ENCODE measurements at places on chromosomes 7 and 10.

DNA sequence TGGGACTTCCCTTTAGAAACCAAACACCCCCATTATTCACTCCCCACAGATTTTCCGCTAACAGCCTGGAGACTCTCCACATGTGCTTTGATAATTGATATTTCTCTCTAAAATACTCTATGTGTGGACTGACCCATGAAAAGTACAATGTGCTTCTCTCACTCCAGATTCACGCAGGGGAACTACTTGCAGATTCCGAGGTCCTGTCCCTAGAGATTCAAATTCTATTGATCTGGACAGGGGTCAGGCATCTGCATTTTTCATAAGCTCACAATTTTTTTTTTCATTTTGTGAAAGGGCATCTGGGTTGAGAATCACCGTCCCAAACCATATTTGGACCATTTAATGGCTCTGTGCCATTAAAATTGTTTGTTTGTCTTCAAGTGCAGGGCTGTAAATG is 98.7 kb downstream of the CALCR start:
- no peak for DNase-seq

DNA sequence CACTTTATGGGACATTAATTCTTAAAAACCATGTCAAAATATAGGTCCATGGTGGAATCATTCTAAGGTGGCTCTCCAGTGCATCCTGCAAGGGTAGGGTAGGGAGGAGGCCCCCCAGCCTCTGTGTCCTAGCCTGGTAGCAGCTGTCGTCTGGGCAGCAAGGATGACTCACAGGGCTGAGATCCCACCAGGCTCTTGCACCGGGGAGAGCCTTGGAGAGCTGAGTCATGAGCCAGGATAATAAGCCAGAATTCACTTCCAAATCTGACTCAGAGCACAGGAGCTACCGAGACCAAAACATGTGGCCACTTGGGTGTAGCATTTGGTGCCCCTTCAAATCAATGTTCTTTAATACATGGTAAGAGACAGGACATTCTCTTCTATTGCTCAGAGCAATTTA is 298.5 kb downstream of the NEBL start:
- DNase-seq = peak; percentile 82

GRCh38 chr10:115001506-115002381 is 63.7 kb downstream of the TRUB1 start:
- DNase-seq = peak; percentile 18

GRCh38 chr7:1149351-1149794 is 10.6 kb downstream of the ZFAND2A start:
- DNase-seq = no peak

GRCh38 chr10:15182540-15183207 is 14.2 kb upstream of the NMT2 start:
- peak; percentile 65 for DNase-seq

- no peak for DNase-seq
Observed at GRCh38 chr10:129882291-129883010, 81.6 kb downstream of the EBF3 start.

DNA sequence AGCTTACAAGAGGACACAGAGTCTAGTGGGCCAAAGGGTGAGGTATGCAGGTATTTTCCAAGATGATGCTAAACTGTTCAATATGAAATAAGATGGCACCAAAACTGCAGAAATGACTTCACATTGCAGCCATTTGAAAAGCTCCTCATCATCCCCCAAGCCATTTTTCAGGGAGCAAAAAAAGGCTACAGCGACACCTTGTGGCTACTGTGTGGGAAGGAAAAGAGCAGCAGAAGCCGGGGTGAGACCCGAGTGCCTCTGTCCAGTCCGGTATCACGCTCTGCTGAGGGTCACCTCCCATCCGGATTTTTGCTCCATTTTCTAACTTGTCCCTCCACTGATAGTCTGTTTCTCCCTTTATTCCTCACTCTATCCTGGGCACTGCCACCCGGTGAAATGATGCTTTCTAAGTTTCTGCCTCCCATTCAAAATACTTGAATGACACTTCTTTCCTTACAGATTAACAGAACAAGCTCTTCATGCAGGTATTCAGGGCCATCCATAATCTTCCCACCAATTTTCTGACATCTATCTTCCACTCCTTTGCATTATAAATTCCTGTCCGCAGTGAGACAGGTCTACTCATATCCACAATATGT is 220.2 kb downstream of the DGKI start:
- peak; percentile 69 for DNase-seq
